Neuronal stem cell (in vitro differentiated cells): ENCODE measurements at places on chromosomes 1 and 21.
A peak's percentile ranks its signal among the peaks of the same experiment; 100 is the strongest.

- DNase-seq, result no peak
Observed at GRCh38 chr1:197619008-197619640, 156.2 kb downstream of the DENND1B start.

GRCh38 chr1:180530501-180530900 is 28.1 kb upstream of the ACBD6 start:
- DNase-seq, result no peak

- no peak for DNase-seq
Observed at GRCh38 chr1:221664253-221664652, 77.6 kb downstream of the DUSP10 start.

DNA sequence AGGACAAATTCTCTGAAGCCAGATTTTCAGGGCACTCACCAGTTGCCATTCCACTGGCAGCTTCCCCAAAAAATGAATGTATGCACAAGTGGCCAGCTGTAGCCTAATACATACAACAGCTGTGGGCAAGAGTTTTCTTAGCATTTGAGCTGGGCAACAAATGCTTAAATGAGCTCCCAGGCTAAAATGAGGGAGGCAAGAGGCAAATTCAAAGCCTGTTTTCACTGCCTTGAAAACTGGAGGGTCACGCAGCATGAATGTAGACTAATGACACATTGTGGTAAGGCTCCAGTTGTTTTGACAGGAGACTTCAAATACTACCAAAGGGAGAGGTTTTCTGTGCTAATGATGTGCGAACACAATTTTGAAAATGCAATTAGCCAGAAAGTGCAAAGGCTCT is 88.2 kb downstream of the TIAM1 start:
- DNase-seq, result peak; percentile 70

GRCh38 chr21:46159841-46160656 is 4.7 kb upstream of the FTCD start:
- DNase-seq, result no peak

DNA sequence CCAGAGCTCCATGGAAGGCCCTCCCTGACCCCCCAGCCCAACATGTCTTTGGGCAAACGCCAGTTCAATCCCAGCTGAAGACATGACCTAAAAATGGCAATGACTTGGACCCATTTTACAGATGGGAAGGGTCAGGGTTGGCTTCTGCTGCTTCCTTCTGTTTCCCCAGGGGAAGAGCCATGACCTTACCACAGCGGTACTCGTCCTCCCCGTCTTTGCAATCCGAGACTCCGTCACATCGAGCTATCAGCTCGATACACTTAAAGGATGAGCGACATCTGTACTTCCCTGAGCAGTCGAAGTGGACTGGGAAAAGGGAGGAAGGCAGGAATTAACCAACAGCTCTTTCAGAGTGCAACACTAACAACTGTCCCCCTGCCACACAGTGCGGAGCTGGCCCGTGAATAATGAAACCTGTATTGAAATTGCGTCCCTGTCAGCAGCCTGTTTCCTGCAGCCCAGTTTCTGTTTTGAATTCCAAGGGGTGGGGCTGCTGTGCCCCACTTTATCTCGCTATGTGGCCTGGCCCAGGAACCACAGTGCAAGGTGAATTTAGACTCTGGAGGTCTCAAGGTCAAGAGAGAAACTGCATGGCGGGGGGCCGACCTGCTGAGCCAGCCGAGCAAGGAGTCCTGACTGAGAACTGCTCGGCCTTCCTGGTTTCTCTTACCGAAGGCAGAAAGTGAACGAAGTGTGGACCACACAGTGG is 7.0 kb downstream of the TMPRSS3 start:
- no peak for DNase-seq

DNA sequence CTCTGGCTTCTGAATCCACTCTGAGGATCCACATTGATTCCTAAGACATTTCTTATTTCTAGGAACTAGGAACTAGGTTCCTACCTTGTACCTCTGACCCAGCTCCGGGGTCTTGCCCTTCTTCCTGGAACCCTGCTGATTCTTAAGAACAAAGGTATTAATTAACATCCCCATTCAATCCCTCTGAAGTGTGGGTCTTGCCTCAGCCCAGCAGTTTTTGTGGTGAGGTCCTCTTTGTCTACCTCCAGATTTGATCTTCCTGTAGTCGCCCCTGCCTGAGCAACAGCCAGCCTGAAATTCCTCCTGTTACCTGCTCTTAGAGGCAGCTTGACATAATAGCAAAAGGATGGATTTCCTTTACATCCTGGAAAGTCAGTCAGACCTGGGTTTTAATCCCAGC is 46.7 kb upstream of the CAMK1G start:
- no peak for DNase-seq

DNA sequence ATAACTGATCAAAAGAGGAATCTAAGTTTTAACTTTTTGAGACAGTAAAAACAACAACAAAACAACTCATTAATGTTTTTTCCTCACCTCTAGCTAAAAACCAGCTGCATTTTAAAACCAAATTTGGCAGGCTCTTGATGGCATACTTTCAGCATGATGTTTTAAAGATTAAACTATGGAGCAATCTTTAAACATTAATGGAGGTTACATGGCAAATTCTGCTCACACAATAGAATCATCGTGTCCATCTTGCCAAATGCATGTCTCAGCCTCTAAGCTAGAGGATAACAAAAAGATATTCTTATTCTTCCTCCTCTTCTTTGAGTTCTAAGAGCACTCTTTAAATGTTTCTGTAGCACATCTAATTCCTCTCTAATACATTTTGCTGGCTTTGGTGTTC is 579.8 kb upstream of the PKN2 start:
- DNase-seq, result no peak
